A549 treated with RU486 at 1 μM for 4 hours (cell line): ENCODE measurements at places on chromosomes 13 and 19. TPM values are rescaled to one million over a fixed set of nuclear protein-coding genes. Genes with fewer than 3 reads are reported as not detected.

The CASP14 gene
- total RNA-seq: not detected in 5 replicates

The ZNF571 gene
- total RNA-seq: 0.92 to 2.4 TPM (median 1.0 TPM) in 5 replicates

The RNF113B gene
- total RNA-seq: not detected in 5 replicates

The MISP3 gene
- 2.2 to 4.8 TPM (median 4.3 TPM) in 5 replicates for total RNA-seq

The GTF2F2 gene
- 16.3 to 23.3 TPM (median 20.8 TPM) in 5 replicates for total RNA-seq

The SULT2A1 gene
- not detected in 5 replicates for total RNA-seq

The CYSLTR2 gene
- total RNA-seq: not detected in 5 replicates

The ZNF780A gene
- total RNA-seq: 27.9 to 35.3 TPM (median 29.9 TPM) in 5 replicates

The GRK1 gene
- total RNA-seq: not detected in 5 replicates

The CEACAM4 gene
- not detected in 5 replicates for total RNA-seq

The MBNL2 gene
- 5.7 to 13.4 TPM (median 11.4 TPM) in 5 replicates for total RNA-seq

The APC2 gene
- 0.69 to 2.1 TPM (median 1.3 TPM) in 5 replicates for total RNA-seq

The SBSN gene
- 2.0 to 3.9 TPM (median 2.9 TPM) in 5 replicates for total RNA-seq

The IRGC gene
- not detected in 5 replicates for total RNA-seq

The CEACAM8 gene
- not detected in 5 replicates for total RNA-seq

The MVB12A gene
- total RNA-seq: 26.9 to 42.8 TPM (median 38.0 TPM) in 5 replicates

The OR4F17 gene
- not detected in 5 replicates for total RNA-seq

The CAPS gene
- total RNA-seq: 0.59 to 1.3 TPM (median 0.92 TPM) in 5 replicates

The TINCR gene
- 2.0 to 3.1 TPM (median 2.6 TPM) in 5 replicates for total RNA-seq

The TTYH1 gene
- 0.28 to 0.31 TPM in 2 of 5 replicates, not detected in the others for total RNA-seq

The ZFP28 gene
- 2.6 to 3.7 TPM (median 3.3 TPM) in 5 replicates for total RNA-seq

The CCL25 gene
- not detected in 5 replicates for total RNA-seq

The MEF2B gene
- total RNA-seq: 0.24 to 1.1 TPM (median 0.27 TPM) in 5 replicates

The ZNF132 gene
- total RNA-seq: 0.09 to 0.16 TPM (median 0.12 TPM) in 4 of 5 replicates, not detected in the other
